CD4-positive, alpha-beta T cell treated with Interleukin-12 subunit alpha and Interleukin-12 subunit beta, for 1 hour (primary cell): ENCODE measurements at places on chromosomes 4 and X.
A peak's percentile ranks its signal among the peaks of the same experiment; 100 is the strongest.

- DNase-seq, result no peak
These were observed 95.8 kb upstream of the NAP1L5 start for GRCh38 chr4:88793475-88793874.

GRCh38 chr4:19486400-19486799 is 765.3 kb upstream of the SLIT2 start:
- no peak for DNase-seq

DNA sequence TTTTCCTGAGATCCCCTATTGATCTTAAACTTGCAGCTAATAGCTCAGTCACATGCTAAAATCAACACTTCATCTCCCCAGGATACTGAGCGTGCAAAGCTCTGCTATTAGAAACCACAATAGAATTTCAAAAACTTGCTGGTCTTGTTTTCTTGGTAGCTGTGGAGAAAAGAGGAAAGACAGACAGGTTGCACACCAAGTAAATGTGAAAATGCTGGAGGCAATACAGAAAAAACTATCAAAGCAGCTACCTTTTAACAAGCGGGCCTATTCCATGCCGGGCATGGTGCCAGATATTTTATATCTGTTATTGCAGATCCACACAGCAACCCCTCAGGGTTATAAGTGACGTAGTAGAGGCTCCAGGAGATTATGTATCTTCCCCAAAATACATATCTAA is 171.9 kb downstream of the DCTD start:
- DNase-seq, result no peak

DNA sequence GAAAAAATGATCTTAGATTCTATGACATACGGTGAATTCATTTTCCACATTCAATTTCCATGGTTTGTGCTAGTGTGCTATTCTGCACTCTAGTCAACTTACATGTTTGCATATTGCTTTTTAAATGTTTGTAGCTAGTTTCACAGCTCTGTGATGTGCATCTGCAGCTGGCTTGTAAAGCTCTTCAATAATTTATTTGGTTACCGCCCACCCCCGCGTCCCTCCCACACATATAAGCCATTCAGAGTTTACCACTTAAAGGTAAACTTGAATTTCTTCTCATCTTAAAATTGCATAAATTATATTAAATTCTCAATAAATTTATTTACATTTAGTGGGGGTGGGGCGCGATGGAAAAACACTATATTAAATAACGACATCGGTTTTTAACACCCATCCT is 291 bp upstream of the NBDY start:
- DNase-seq, result peak; percentile 28

DNA sequence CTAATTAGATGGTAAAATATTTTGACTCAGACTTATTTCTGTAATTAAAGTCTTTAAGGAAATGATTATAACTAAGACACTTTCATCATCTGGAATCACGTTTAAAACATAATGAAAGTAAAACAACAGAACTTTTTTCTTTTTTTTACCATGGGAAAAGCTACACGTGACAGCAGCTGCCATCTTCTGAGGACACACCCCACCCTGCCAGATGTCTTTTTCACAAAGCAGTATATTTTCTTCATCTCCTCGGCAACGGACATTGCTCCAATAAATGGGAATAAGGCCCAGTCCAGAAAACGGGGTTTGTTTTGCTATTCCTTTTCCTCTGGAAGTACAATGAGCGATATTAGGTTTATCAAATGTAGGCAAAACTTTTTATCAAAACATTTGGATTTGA is 17.5 kb downstream of the PRSS12 start:
- DNase-seq, result no peak

DNA sequence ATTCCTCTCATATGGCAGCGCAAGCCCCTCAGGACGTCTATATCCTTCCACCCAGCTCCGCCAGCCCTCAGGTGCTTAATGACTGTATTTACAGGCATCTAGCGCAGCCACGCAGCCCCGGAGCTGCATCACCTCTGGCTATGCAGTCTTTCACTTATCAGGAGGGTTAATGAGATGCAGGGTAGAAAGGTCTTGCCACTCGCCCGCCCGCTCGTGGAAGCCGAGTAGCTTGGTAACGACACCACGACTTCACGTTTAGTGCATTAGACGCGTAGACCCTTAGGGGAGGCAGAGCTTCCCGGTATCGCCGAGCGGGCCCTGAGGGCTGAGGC is 1.5 kb upstream of the SLC16A2 start:
- no peak for DNase-seq

GRCh38 chr4:1194010-1194900 is 21.9 kb upstream of the SPON2 start:
- no peak for DNase-seq

- DNase-seq, result no peak
These were observed 825.6 kb downstream of the STPG2 start for GRCh38 chr4:97317671-97318070.

DNA sequence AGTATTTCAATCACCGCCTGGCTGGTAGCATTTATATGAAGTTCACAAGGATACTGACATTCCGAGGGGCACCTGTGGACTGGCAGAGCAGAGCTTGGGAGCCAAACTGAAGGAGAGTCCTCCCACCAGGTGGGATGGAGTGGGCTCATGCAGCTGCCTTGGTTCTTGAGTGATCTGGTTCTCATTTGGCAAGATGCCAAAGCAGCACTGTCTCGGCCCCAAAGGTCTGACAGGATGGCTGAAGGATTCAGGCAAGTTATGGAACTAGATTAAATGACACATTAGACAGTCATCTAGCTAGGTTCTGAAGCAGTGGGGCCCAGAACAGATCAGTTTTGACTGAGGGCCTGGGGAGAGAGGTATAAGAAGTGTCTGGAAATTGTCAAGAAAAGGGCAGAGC is 3.2 kb downstream of the FGF16 start:
- no peak for DNase-seq

- no peak for DNase-seq
These were observed 18.5 kb downstream of the MAGEA9B start for GRCh38 chrX:149568701-149569296.
